ENCODE measurements at places on chromosomes 11 and 22.

DNA sequence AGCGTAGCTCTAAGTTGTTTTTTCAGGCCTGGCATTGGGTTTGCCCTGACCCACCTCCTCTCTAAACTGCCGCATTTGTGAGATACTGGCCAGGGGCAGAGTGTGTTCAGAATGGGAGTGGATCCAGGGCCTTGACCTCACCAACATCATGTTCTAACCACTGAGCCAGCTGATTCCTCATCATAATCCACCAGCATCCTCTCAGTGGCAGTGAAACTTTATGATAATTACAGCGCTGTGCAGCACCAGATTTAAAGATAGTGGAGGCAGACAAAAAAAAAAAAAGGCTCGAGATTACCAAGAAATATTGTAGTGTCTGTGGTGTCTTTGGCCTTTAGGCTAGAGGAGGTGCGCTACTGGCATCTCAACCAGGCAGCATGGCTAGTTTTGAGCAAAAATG, 53.0 kb downstream of the KREMEN1 start:
- DNase-seq, result no peak

GRCh38 chr11:131815590-131815989, 445.2 kb downstream of the NTM start:
- DNase-seq, result no peak

- no peak for DNase-seq
These were observed 68.4 kb downstream of the ZBTB44 start for GRCh38 chr11:130246270-130246669.

GRCh38 chr11:19597876-19598275, 114.8 kb upstream of the NAV2 start:
- DNase-seq, result no peak

GRCh38 chr22:38524429-38524828, 18.3 kb upstream of the DDX17 start:
- DNase-seq, result no peak

GRCh38 chr11:121968638-121969037, 147.4 kb downstream of the BLID start:
- no peak for DNase-seq

- DNase-seq, result no peak
These were observed 40.0 kb downstream of the AHNAK start for GRCh38 chr11:62506413-62507124.

DNA sequence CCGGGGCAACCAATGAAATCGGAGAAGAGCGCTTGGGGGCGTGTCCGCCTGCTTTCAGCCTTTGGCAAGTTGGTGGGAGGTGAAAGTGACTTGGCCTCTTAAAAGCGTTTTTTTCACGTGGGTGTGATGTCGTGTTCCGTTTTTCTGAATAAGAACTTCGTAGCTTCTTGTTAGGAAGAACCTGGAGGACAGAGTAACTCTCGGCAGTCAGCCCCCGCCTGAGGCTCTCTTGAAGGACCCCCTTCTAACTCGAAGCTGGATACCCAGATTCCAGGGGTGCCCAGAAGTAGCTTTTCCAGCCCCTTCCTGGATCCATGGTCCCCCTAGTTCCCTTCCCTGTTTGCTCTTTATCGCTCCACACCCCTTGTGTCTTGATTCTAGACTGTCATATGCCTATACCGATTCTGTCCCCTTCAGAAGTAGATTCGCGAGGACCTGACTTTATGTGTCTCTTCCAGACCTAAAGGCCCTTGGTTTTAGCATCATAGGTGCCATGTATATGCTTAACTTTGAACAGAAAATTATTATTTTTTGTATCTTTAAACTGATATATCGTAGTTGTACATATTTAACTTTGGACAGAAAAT, 915 bp upstream of the OSBP start:
- no peak for DNase-seq

DNA sequence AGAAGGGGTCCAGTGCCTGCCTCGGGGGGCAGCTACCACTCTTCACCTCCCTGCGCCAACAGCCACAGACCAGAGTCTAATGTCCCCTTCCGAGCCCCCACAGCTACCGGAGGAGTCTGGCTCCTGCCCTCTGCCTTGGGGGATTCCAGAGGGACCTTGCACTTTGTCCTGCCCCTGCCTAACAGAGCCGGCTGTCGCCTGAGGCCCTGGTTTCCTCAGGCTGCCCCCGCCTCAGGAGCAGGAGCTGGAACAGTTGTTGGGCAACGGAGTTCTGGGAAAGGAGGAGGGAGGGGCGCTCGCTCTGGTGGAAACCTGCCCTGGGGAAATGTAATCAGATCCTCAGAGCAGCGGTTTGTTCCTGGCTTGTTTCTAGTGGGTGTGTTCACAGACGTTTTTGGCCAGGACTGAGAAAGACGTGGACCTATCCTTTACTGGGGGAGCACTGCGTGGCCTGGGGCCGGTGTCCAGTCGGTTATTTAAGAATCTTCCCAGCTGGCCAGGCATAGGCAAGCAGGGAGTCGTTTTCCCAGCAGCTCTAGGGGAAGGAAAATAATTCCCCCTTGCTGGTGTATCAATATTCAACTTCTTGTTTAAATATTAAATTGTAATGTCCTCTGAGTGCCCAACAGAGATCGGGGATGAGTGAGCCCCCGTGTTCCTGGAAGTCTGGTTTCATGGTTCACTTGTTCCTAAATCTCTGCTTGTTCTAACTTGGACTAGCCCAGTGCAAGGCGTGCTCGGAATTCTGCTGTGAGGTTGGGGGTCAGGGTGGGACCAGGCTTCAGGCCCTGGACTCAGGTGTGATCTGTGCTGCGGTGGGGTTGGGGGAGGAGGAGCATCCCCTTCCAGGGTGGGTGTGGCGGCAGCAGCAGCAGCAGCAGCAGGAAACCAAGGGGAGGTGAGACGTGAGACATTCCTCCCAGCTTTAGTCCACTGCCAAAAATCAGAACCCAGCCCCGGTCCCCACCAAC, 32.1 kb downstream of the A4GALT start:
- DNase-seq, result peak; percentile 83

DNA sequence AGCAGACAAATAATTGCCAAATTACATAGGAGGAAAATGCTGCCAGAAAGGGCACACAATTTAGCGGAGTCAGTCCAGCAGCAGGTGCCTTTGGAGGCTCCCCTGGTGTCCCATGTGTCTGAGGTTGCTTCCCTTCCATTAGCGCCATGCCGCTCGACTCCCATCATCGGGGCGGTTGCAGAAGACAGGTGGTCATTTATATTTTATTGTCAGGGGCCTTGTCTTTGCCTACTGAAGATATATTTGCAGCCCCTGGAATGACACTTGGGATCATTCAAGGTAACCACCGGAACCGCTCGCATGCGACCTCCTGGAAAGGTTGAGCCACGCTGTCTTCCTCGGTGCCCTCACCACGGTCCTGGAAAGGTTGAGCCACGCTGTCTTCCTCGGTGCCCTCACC, 298.3 kb downstream of the TBC1D22A start:
- no peak for DNase-seq

GRCh38 chr11:95142431-95142830, 52.8 kb downstream of the ENDOD1 start:
- no peak for DNase-seq

DNA sequence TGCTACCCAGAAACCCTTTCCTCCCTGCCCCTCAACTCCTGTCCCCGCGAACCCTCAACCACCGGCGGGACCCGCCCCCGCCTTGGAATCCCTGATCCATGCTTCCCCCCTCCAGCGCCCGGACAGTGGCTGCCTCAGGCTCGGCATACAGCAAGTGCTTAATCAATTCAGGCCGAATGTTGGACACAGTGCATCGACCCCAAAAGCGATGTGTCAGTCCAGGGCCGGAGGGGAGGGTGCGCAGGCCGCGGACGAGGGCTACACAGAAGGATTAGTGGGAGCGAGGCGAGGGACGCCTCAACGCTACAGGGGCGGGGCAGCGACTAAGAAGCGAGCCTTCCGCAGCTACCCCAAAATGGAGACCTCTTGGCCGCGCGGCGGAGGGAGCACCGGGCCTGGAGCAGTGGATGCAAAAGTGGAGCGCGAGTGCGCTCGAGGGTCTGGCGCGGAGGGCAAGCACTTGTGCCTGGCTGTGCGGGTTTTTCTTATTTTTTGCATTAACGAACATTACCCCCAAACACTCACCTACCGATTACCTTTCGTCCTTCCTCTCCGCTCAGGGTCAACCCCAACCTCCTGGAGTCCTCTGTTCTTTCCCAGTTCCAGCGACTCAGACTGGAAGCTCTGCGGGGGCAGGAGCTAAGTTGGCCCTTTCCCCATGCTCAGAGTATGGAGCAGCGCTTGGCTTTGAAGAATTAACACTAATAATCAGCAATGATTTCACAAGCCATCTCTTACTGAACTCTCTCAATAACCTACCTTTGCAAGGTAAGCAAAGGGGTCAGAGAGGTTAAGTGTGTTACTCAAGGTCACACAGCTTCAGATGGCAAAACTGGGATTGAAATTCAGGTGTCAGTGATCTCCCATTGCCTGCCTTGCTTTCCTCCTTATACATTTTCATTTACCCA, 30.0 kb upstream of the WNT11 start:
- DNase-seq, result peak; percentile 66

GRCh38 chr11:79019975-79020374, 420.9 kb downstream of the TENM4 start:
- no peak for DNase-seq

GRCh38 chr22:17797721-17798559, 23.7 kb upstream of the BID start:
- DNase-seq, result no peak

DNA sequence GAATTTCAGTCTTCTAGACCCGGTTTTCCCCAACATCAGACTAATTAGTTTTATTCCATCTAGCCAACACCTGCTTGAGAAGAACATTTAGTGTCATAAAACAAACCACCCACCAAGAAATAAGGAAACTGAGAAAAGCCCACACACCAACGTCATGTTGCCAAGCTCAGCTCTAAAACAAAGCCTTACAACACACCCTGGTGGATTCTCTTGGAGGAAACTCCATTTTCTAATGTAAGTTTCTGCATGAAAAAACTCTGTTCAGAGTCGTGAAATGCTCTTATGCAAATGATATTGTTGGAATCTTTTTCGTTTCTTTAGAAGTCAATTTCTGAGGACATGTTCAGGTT, 105.0 kb upstream of the RAG2 start:
- no peak for DNase-seq

DNA sequence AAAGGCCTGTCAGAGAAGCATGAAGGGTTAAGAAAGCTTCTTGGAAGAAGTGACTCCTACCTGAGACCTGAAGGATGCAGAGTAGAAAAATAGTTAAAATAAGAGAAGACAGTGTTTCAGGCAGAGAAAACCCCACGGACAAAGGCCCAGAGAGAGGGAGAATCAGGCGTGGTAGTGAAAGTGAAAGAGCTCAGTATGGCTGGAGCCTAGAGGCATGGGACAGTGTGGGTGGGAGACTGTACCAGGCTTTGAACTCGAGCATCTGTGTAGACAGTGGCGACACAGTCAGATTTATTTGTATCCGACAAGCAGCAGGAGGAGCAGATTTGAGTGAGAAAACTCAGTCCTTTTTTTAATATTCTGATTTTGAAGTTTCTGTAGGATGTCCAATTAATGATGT, 360.0 kb downstream of the OPCML start:
- no peak for DNase-seq

GRCh38 chr11:104164028-104164520, at the start of gene PDGFD:
TSS of gene PDGFD (minus strand) at chr11:104164147.
- peak; percentile 67 for DNase-seq

DNA sequence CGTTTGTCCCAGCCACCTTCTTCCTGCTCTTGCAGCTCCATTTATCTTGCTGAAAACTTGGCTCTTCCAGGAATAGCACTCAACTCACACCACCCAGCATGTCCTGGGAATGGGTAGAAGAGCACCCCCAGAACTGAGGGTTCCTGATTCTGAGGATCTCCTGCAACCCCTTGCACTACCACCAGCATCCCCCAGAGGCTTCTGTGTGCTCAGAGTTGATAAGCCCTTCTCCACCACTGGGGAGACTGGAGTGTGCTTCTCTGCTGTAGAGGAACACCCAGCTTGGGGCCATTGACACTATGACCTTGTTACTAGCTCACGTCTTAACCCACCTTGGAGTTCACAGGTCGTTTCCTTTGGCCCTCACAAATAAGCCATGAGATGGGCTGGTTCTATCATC, 121.0 kb downstream of the GRIK4 start:
- no peak for DNase-seq

- peak; percentile 49 for DNase-seq
These were observed 1.6 kb downstream of the SMIM38 start for GRCh38 chr11:69157156-69157821.

DNA sequence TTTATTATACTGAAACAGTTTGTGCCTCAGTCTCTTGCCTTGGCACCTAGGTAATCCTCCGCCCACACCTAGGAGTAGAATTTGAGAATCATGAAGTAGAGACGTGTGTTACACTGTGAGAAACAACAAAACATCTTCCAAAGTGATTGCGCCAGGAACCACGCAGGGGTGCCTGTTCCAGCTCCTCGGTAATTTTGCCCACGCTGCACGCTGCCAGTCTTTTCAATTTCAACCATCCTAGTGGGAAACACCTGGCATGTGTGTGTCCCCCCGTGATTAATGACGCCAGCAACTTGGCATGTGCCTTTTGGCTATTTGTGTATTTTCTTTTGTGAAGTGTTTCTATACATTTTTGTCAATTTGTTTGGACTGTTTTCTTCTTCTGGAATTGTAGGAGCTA, 919.1 kb downstream of the BRD1 start:
- no peak for DNase-seq

- no peak for DNase-seq
These were observed 7.7 kb downstream of the MTFP1 start for GRCh38 chr22:30433227-30433626.

- peak; percentile 58 for DNase-seq
These were observed 13.3 kb downstream of the ASCL2 start for GRCh38 chr11:2256951-2257700.

DNA sequence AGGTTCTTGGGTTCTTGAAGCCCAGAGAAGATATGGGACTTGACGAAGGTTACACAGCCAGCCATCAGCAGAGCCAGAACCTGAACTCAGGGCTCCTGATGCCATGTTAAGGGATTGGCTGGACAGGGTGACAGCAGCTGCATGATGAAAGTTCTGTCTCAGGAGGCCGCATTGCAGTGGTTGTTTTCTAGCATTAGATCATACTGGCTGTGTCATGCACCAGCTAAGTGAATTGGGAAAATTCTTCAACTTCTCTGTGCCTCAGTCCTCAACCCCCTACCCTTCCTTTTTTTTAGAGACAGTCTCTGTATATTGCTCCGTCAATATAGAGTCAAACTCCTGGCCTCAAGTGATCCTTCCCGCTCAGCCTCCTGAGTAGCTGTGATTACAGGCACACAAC, 5.4 kb upstream of the LTBP3 start:
- DNase-seq, result no peak

Measured in mammary epithelial cell (primary cell).